Umbilical cord (tissue), 2 donors: ENCODE measurements at places on chromosomes 1 and 21. TPM values are rescaled to one million over a fixed set of nuclear protein-coding genes. Genes with fewer than 3 reads are reported as not detected.

DNA sequence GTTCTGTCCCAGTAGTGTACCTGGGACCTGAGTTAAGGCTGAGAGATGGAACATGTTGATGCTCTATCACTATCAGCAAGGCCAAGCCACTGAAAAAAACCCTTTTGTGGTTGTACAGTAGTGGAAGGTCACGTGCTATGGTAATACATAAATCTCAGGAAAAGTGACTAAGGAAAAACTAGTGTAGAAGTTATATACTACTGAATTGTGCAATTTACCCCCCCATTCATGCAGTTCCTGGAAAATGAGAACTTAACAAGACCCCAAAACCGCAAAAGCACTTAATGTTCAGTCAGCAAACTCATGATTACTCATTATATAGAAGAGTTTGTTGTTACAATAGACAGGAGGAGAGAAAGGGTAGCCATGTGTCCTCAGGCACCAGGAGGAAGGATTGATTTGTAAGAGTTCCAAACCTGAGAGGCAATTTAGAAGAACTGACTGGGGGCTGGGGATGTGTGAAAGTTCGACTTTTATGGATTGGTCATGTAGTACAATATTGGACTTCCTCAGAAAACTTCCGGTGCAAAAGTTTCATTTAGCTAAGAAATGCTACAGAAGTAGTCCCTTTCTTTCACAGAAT lies 91.6 kb downstream of the RGL1 start:
- no peak for DNase-seq

GRCh38 chr1:175067362-175068106 lies at the start of gene TNN:
TNN (plus strand) TSS chr1:175067833; CDS start chr1:175077419, 9,586 bp downstream.
- peak; percentile 9 for DNase-seq

DNA sequence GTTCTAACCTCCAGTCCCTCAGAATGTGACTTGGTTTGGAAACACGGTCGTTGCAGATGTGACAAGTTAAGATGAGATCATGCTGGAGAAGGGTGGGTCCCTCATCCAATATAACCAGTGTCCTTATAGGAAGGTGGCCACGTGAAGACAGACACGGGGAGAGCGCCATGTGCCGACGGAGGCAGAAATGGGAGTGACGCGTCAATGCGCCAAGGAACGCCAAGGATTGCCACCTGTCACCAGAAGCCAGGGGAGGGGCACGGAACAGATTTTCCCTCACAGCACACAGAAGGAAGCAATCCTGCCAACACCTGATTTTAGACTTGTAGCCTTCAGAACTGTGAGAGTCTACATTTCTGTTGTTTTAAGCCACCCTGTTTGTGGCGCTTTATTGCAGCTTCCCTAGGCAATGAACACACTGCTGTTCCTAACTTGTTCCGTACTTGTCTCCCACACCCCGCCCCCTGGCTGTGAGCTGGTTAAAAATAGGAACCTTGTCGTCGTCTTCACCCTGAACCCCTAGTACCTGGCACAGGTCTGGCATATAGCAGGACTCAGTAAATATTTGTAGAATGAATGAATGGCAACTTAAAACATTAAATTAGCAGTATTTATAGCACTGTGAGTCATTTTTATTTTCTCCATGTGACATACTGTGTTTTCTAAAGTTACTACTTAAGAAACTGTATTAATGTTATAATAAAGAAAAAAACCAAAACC lies 14.2 kb downstream of the RIMS3 start:
- no peak for DNase-seq

- no peak for DNase-seq
These were observed 20.8 kb upstream of the ENSA start for GRCh38 chr1:150650193-150650592.

MPL gene
- not detected for total RNA-seq

ZNF648 gene
- not detected for total RNA-seq

NR0B2 gene
- not detected for total RNA-seq

RGS16 gene
- 4.6 TPM for total RNA-seq

KAZN gene
- total RNA-seq, result 9.4 TPM

AMPD2 gene
- 76.8 TPM for total RNA-seq

ROR1 gene
- 22.4 TPM for total RNA-seq

PEX11B gene
- 34.9 TPM for total RNA-seq

MTFR1L gene
- 41.4 TPM for total RNA-seq

MROH7 gene
- total RNA-seq, result 4.1 TPM

KRTAP10-10 gene
- total RNA-seq, result not detected

BACE2 gene
- 37.3 TPM for total RNA-seq
